ENCODE measurements at places on chromosomes 12 and 14. TPM values are rescaled to one million over a fixed set of nuclear protein-coding genes. Genes with fewer than 3 reads are reported as not detected.

Gene MORN3
- total RNA-seq, result not detected

Gene NANOG
- total RNA-seq, result not detected

Gene MYO1H
- total RNA-seq, result not detected

Gene GSC
- total RNA-seq, result 4.3 TPM

Gene RFLNA
- total RNA-seq, result 23.3 TPM

Gene KCNA5
- total RNA-seq, result 1.3 TPM

Gene BEGAIN
- 1.1 TPM for total RNA-seq

Measured in omental fat pad (tissue), 4 donors.